ENCODE measurements at places on chromosomes 2 and 18. TPM values are rescaled to one million over a fixed set of nuclear protein-coding genes. Genes with fewer than 3 reads are reported as not detected.
A peak's percentile ranks its signal among the peaks of the same experiment; 100 is the strongest.

- peak; percentile 5 for DNase-seq
Measured at GRCh38 chr2:42987112-42987922, 194.9 kb upstream of the HAAO start.

DNA sequence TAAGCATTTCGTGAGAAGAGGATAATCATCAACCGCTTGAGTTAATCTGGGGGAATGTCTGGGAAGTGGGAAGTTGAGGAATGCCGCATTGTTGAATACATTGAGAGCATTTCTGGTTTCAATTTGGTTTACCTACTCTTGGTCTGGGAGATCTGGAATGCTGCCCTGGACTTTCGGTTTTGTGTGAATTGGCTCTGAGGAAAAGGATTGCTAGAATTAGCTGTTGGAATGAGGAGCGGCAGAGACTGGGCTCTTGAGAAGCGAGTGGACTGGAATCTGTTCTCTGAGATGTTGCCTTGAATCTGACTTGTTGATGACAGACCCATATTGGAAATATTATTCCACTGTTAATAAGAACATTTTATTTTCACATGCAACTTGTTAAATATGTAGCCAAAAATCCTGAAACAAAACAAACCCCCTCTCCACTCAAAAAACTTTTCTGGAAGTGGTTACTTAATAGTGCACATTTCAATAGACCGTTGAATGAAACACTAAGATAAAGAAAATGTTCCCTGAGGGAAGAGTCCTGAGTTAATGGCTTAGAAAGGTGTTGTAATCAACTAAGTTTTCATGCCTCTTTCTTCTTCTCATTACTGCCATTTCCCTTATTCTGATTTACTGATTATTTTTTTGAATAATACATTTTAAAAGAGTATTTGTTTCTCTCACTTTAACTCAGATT, 50.8 kb downstream of the PTPRM start:
- peak; percentile 37 for DNase-seq

The ABCG5 gene
- total RNA-seq, result not detected

DNA sequence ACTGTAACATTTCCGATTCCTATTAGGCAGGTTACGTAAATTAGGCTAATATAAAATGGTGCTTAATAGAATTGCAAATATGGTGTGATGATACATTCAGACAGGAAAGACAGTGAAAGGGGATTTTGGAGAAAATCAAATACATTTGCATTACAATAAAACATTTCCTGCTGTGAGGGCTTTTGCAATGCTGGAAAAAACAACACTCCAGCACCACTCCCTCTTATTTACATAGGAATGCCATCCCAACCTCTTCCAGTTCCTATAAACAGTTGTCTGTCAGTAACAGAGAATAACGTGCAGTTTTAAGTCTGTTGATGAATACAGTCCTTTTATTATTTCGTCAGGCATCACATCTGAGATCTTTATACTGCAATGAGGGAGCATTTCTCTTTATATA, 298.8 kb upstream of the FANCL start:
- no peak for DNase-seq

DNA sequence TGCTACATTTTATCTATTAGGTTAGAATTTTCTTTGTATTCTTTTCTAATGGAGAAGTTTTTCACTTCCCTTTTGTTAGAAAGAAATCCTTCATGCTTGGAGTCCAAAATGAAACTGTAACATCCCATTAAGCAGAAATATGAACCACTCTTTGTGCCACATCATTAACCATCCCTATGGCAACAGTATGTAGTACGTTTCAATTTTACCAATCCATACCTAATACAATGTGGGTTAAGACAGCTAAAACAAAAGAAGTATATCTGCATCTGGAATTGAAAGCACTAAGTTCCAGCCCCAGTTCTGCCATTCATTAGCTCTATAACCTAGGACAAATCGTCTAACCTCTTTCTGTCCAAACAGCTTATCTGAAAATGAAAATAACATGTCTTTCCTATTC, 409.2 kb upstream of the SPHKAP start:
- no peak for DNase-seq

DNA sequence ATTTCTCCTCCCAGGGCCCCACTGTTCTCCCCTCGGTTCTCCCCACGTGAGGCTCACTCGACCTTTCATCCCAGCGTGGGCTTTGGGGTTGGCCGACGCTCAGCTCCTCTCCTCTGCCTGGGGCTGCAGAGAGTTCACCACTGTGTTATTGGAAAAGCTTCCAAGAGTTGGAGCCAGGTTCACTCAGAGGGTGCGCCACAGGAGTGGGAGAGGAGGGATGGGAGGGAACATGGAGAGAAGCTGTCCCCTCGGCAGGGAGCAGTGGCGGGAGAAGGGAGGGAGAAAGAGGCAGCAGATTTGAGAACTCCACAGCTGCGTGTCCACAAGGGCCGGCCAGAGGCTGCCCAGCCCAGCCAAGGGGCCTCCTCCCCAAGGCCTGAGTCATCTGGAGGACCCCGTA, 197.1 kb upstream of the SMAD2 start:
- DNase-seq, result no peak

The OR6B2 gene
- total RNA-seq, result not detected

The TNFAIP6 gene
- total RNA-seq, result 1.7 TPM

- DNase-seq, result no peak
Measured at GRCh38 chr18:51072586-51073313, 42.7 kb downstream of the SMAD4 start.

The SLC9A4 gene
- not detected for total RNA-seq

DNA sequence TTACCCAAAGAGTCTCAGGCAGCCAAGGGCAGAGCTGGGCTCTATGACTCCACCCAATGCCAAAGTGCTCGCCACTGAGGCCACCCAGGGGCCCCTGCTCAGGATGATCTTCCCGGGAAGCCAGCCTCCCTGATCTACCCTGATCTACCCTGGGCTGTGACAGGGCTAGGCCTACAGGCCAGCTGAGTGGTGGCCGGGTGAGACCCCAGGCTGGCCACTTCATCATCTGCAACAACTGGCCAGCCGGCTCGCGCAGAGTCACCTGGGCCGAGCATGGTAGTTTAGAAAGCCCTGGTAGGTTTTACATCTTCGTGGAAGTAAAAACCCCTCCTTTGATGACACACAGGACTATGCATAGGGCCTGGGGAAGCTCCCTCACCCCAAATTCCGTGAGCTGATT, 276.3 kb downstream of the NDUFA10 start:
- DNase-seq, result no peak

- DNase-seq, result no peak
Measured at GRCh38 chr2:46380038-46380940, 83.1 kb downstream of the EPAS1 start.

The FRZB gene
- 9.5 TPM for total RNA-seq

DNA sequence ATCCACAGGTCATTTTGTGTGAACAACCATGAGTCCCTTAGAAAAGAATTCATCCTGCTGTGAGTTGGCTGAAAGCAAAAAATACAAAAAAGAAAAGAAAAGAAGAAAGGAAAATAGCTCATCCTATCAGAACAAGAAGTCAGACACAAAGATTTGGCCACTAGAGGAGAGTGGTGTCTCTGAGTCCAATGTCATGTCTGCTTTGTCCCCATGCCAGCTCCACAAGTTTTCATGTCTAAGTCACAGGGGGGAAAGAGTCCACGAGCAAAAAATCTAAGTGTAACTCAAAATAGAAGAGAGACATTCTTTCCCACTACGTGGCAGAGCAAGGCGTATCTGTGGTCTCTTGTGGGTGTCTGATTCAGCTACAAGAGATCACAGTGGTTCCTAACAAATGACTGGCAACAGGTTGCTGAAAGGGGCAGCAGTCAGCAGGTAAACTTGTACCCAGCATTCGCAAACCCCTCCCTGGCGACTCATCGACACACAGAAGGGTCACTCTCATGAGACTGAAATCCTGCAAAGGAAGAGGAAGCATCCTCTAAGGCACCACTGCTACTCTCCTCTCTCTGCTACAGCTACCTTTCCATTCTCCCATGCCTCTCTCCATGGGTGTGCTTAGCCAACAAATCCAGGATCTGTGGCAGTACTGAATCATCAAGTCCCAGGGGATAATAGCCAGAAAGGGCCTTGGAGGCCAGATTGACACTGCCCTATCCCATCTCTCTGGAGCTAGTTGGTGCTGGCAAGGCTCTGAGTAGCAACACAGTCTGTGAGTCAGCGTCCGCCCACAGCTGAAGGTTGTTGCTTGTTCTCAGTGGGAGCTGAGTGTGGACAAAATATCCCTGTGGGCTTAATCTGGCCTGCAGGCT, 123.0 kb upstream of the SLC39A10 start:
- DNase-seq, result no peak

GRCh38 chr2:86037141-86037794, 68.4 kb downstream of the POLR1A start:
- peak; percentile 91 for DNase-seq

The SP5 gene
- total RNA-seq, result not detected
